ENCODE measurements at places on chromosomes 4 and X.

GRCh38 chrX:41332005-41332404 is 2.0 kb upstream of the DDX3X start:
- DNase-seq = no peak

GRCh38 chrX:47232803-47233332 is at the start of gene USP11:
Gene USP11 (plus strand): TSS chrX:47233009. CDS start chrX:47233044, 35 bp downstream.
- DNase-seq = peak; percentile 78

DNA sequence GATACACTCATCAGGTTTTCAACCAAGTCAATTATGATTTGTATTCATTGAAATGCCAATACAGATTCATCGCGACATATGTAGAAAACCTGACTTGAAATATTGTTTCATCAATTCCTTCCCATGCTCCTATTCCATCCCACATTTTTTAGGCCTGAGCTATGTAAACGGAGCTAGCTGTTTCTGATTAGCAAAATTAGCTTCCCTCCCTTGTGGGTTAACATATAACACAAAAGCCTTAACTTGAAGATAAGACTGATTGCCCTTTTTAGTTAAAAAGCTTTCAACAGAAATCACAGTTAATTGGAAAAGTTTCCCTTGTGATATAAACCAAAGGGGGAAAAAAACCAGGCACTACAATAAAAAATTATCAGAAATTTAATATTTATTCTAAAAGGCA is 32.8 kb upstream of the DCLK2 start:
- DNase-seq = no peak

- no peak for DNase-seq
Measured at GRCh38 chrX:17846045-17846444, 15.1 kb downstream of the RAI2 start.

DNA sequence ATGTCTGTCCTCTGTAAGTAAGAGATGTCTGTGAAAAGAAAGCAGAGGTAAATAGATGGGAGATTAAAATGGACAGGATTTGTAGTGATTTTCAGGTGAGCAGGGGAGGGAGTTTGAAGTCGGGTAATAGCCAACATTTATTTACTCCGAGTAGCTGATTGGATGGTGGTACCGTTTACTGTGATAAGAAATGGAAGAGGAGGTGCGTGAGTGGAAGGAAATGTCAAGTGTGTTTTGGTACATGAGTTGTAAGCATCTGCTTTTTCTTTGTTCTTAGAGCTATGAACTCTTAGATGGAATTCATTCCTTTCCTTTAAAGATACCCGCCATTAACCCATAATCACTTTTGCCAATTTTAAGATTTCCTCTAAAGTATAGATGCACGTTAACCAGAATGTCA is 45.5 kb downstream of the SGMS2 start:
- DNase-seq = no peak

DNA sequence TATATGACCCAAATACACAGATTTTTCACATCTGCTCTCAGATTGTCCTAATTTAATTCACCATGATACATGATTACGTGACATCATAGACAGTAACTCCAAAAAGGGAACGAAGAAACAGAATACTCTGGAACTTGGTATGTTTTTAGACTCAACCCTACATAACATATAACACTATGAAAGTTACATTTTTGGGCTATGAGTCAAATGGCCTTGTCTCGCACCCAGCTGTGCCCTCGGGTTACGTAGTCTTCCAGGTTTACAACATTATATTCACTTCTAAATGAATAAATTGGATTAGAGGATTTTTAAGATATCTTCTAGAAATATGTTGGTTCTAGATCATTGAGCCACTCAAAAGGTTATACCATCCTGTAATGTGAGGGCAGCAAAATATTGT is 2089.6 kb upstream of the TENM3 start:
- no peak for DNase-seq

Measured in coronary artery (tissue), 2 donors.